ENCODE measurements at places on chromosomes 13 and 19.

- no peak for DNase-seq
These were observed 9.8 kb downstream of the TEX30 start for GRCh38 chr13:102763741-102764140.

DNA sequence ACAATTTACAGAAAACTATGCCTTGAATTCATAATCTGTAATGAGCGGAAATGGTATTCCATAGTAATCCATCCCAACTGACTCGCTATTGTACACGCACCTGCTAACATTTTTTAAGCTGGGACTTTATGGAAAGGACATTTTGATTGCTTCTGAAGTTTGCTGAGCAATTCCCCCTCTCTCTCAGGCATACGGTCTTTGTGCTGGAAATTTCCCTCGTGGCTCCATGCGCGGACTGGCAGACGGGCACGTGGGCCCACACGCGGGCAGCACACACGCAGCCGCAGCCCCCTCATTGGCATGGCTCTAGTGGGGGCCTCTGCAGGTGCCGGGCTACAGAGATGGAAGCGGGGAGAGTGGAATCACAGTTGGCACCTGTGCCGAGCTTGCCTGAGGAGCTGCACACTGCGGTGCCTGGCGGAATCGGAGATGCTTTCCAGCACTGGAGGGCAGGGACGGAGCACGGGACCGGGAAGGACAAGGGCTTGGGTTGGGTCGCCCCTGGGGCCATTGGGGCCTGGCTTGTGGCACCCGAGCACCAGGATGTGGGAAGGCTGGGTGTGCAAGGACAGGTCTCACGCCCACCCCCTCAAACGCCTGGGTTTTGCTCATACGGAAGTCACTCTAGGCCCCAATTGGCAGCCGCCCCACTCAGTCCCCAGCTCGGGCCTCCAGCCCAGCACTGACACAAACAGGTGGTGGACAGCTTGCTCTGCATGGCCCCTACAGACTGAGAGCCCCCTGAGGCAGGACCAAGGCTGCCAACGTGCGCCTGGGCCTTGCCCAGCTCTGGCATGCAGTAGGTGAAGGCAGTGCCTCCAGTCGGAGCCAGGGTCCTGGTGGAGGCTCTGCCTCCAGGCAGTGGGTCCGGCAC is 30.2 kb upstream of the CCNE1 start:
- no peak for DNase-seq

DNA sequence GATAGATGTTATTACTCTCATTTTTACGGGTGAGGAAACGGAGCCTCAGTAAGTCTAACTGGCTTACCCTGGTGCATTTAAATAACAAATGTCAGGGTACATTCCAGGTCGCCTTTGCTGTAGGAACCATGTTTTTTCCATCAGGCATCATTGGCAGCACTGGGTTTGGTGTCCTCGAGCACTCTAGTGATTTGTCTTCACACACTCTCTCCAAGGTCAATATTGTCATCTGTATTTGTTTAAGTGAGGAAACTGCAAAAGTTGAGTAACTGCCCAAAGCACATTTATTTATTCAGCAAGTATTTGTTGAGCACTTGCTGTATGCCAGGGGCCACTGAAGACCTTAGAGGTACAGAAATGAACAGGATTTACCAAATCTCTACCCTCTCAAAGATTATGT is 78.6 kb downstream of the DCT start:
- no peak for DNase-seq

DNA sequence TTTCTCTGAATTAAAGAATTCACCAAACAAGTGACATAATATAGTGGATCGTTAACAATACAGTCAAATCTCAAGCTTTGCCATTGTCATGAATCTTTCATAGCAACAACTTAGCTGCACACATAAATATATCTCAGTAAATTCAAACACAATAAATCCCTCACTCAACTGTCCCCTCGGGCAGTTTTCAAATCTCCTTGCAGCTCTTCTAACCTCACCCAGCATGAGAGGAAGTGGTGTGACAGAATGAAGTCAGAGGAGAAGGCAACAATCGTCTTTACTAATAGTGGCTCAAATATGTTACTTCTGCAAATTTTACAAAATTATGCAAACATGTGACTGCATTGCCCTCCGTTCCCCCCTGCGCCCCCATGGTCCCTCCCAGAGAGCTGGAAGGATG is 148.2 kb downstream of the RAP2A start:
- DNase-seq = no peak

- DNase-seq = no peak
These were observed 151.7 kb downstream of the DCLK1 start for GRCh38 chr13:35979361-35979951.

DNA sequence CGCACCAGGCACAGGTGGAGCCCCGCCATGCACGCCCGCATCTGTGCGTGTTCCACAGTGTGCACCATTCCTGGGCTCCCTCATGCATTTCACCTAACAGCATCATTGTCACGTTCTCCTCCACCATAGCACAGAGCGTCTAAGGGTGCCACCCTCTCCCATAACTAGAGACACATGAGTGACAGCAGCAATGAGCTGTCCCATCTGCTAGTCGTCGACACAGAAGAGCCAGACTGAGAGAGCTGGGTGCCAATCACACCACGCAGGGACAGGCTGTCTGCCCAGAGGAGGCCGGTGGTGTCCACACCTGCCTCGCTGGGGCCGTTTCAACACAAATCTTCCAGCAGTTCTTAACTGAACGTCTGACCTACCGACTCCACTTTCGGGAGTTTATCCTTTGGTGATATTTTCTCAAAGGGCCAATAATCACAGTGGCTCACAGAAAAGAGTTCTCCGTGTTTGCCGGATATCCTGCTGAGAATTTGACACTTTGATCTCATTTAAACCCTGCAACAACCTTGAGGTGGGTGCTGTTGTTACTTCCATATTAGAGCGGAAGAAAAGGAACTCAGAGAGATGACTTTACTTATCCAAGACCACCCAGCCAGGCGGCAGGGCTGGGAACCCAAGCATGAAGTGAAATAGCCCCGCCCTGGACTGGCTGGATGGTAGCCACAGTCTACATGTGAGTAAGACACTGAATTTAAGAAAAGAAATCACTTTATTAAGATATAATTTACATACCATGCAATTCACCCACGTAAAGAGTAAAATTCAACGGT is 16.2 kb downstream of the CLEC11A start:
- DNase-seq = no peak

- peak; percentile 5 for DNase-seq
These were observed 427.9 kb downstream of the ZNF536 start for GRCh38 chr19:30799865-30800755.

- no peak for DNase-seq
These were observed 144.1 kb downstream of the PAN3 start for GRCh38 chr13:28282451-28282850.

GRCh38 chr19:51036519-51036918 is 1.7 kb upstream of the KLK12 start:
- no peak for DNase-seq

DNA sequence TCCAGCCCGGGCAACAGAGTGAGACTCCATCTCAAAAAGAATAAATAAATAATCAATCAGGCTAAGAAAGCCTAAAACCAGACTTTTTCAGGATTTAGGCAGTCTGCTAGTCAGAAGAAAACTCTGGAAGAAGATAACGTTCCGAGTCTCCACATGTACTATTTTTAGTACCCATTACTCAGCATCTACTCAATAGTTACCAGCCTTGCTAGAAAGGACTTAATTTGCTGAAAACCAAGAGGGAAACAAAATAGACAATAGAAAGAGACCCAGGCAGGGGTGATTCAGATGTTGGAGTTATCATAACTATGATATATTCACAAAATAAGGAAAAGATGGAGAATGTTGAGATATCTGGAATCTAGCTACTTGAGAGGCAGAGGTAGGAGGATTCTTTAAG is 3.6 kb upstream of the LIN7B start:
- DNase-seq = no peak

DNA sequence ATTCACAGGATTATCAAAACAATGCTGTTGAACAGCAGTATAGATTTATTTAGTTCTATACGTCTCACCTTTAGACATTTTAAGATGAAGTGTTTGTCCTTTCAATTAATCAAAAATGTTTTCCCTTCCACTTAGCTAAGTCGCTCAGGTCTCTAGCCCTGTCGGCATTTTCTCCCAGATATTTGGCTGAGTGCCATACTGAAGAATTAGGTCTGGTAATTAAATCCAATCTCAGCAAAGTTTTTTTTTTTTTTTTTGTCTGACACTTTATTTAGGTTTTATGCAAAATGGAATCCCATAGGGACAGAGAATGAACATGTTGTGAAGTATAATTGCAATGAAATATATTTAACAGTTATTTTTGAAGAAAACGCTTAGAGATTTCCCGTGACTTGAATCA is 44.1 kb downstream of the RFC3 start:
- peak; percentile 34 for DNase-seq

GRCh38 chr19:27824108-27824507 is 1388.8 kb downstream of the UQCRFS1 start:
- DNase-seq = no peak
